Lung microvascular endothelial cell (primary cell): ENCODE measurements at places on chromosomes 2 and 18.

- DNase-seq: no peak
Observed at GRCh38 chr2:235852526-235852920, 315.7 kb downstream of the GBX2 start.

GRCh38 chr2:27518113-27518781 lies 21.6 kb downstream of the GCKR start:
- no peak for DNase-seq

DNA sequence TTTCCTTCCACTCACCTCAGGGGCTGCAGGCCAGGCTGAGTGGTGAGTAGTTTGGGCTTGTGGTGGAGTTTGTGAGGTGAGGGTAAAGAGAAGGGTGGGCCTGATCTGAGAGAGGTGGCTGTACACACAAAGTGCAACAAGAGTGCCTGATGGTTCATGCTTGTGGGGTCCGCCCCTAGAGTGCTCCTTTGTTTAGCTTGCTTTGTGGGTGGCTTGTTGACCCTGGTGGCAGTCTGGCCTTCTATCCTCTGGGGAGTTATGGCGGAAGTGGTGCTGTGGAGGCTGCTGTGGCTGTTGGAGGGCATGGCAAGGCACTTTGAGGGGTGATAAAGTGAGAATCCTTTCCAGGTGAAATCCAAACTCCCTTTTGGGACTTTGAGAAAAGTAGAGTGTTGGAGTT lies 10.6 kb downstream of the UBE2F start:
- no peak for DNase-seq

- no peak for DNase-seq
Observed at GRCh38 chr2:37742286-37742685, 70.8 kb upstream of the CDC42EP3 start.

GRCh38 chr18:47632970-47633635 lies 297.4 kb downstream of the SMAD2 start:
- no peak for DNase-seq

- no peak for DNase-seq
Observed at GRCh38 chr2:98804736-98805135, 73.8 kb upstream of the MGAT4A start.

GRCh38 chr2:42053791-42054701 lies 6.2 kb downstream of the PKDCC start:
- no peak for DNase-seq

DNA sequence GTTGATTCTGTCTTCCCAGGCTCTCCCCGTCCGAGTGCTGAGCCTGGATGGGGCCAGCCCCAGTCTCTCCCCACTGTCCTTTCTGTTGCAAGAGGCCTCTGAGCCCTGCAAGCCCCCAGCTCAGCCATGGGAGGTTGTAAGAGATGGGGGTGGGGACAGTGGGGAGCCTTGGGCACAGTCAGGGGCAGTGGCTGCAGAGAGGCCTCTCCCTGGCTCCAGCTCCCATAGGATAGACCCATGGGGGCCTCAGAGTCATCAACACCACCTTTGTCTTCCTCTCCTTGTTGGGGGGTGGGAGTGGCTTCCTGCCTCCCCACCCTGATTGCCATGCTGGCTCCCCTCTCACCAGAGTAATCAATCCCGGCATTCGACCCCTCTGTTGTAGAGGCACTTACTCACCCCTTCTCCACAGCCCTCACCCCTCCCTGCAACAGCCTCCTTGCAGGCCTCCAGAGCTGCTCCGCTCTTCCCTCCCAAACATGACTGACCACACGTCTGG lies 37.5 kb upstream of the NPAS2 start:
- DNase-seq: no peak

DNA sequence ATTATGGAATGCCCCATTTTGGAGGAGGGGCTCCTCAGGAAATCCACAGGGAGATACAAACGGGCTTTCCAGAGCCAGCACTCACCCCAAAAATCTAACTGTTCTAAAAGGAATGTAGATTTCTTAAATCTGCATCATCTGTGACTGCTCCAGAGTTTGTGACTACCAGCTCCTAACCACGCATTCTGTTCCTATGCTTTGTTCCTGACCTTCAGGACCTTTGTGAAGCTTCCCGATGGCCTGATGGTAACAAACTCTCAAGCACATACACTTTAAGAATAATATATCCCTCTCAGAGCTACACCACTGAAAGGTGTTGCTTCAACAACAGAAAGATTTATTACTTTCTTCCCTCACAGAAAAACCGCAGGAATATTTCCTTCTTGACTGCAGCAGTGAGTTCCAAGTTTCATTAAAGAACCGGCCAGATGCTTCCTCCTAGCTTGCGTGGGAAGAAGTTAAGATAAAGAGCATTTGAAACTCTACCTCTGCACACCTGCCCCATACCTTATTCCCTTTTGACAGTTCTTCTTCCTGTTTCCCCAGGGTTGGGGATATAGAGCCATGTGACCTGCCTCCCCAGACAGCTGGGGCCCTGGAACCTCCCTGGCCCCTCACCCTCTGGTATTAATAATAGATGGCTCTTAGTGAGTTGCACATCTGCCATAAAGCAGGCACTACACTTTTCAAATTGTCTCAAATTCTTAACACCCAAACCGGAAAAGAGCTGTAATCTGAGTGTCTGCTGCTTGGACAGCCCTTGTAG lies 40.2 kb upstream of the EML4 start:
- DNase-seq: no peak

GRCh38 chr2:23475036-23475435 lies 90.1 kb downstream of the KLHL29 start:
- DNase-seq: no peak

GRCh38 chr2:119234021-119235019 lies 10.7 kb downstream of the STEAP3 start:
- peak; percentile 68 for DNase-seq

- peak; percentile 39 for DNase-seq
Observed at GRCh38 chr2:80326214-80326613, 21.7 kb upstream of the LRRTM1 start.

DNA sequence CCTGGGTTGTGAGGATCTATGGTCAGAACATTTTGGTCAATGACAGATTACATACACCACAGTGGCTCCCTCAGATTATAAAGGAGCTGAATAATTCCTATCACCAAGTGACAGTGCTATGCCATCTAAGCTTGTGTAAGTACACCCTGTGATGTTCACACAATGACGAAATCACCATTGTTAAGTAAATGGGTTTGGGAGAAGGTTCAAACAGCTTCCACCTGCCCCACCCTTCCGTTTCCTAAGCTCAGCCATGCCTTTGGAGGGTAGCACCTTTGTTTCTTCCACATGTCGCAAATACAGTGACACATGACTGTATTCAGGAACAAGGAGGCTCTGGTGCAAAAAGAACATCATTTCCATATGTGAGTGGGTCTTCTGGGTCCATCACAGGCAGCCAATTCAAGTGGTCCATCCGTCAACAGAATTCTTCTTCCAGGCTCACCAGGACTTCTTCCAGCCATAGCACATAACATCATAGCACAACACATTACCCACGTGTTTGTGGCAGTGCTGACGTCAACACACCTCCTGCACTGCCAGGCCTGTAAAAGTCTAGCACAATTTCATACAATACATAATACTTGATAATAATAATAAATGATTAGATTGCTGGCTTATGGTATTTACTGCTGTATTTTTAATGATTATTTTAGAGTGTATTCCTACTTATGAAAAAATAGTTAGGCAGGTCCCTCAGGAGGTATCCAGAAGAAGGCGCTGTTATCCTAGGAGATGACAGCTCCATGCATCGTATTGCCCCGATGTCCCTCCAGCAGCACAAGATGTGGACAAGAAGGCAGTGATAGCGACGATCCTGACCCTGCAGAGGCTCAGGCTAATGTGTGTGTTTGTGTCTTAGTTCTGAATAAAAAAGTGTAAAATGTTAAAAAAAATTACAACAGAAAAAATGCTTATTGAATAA lies 264.8 kb downstream of the ANAPC1 start:
- DNase-seq: peak; percentile 25

GRCh38 chr18:42298759-42299675 lies 344.0 kb downstream of the PIK3C3 start:
- DNase-seq: peak; percentile 67

DNA sequence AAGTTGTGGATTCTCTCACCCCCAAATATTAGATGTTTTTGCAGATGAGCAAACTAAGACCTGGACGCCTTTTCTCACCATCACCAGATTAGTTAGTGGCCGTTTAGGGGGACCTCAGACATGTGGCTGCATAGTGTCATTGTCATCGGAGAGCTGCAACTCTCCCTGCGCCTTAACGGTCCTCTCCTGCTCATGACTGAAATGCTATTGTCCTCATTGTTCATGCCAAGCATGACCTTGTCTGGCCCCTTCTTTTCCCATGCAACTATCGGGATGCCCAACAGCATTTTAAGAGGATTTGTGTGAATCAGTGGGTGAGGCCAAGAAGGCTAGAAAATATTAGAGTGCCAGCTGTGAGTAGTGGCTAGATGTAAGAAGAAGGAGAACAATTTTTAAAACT lies 174.2 kb downstream of the SOCS6 start:
- DNase-seq: no peak

GRCh38 chr2:164554487-164554886 lies 66.8 kb downstream of the GRB14 start:
- DNase-seq: no peak

DNA sequence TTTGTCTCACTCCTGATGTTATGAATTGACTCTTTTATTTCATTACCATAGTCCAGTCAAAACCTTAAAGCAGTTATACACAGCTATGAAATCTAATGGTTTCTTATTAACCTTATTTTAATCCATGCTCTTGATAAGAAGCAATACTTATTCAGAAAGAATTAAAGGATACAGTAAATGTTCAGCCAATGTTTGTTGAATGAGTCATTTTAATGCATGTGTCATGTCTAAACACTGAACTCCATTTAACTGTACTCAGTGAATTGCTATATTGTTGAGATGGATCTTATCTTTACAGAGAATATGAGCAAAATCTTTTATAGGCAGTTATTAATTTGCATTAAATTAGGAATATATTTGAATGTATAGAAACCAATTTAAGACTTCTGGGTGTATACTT lies 135.1 kb upstream of the TFPI start:
- no peak for DNase-seq

DNA sequence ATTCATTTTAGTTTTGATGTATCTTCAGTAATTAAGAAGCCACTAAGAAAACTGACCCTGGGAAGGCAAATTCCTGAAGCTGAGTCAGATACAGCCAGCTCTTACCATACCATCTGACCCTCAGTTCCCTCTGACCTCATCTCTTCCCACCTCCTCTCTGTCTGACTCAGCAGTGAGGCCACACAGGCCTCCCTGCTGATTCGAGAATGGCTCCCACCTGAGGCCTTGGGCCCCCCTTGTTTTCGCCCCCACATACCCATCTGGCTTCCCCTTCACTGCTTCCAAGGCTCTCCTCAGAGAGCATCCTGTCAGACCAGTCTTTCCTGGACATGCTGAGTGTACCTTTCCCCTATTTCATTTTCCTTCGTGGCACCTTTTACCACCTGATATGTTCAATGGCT lies 71.0 kb upstream of the CYP1B1 start:
- peak; percentile 94 for DNase-seq

DNA sequence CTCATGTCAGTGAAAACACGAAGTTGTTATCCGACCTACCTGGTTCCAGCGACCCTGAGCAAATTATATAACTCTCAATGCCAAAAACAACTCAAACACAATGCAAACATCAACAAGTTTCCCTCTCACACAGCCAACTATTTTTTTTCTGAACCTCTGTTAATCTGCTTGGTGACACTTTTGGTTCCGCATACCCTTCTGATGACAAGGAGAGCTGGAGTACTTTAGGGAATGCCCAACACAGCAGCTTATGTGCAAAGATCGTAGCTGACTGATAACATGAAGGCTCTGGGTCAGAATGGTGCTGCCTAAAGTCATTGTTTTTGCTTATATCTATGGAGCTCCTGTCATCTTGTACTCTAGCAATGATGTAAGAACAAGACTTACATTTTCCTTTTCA lies 72.7 kb upstream of the CCDC68 start:
- DNase-seq: peak; percentile 75

DNA sequence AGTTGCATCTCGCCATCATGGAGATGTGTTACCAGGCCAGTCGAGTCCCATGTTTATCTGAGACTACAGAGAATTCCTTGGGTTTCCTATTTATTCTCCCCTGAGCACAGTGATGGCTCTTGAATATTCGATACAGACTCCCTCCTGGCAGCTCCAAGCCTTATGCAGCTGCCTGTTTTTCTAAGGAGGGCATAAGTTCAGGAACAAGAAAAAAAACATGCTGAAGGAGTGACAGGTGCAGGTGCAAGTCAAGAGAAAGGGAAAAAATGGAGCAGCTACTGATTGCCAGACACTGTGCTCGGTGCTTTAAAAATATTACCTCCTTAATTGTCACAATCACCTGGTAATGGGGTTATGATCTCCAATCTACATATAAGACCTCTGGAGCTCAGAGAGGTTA lies 177.2 kb upstream of the DPP10 start:
- no peak for DNase-seq

- no peak for DNase-seq
Observed at GRCh38 chr2:97781981-97782380, 68.6 kb downstream of the ZAP70 start.

- no peak for DNase-seq
Observed at GRCh38 chr2:235480614-235481013, 13.2 kb upstream of the AGAP1 start.

DNA sequence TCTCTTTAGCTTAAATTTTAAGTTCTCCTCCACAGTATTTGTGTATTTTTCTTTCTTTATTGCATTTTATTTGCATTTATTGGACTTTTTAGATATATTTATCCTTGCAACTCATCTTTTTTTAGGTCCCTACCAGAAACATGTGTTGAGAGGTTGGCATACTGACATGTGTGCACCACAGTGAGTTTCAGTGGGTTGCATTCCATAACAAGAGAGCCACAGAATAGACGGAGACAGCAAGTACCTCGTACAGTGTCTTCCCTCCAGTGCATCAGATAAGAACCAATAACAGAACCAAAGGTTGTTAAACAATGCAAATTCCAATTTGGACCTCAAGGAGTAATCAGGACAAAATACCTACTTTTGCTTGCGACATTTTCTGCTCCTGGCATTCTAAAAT lies 111.9 kb downstream of the DNAH7 start:
- DNase-seq: no peak

DNA sequence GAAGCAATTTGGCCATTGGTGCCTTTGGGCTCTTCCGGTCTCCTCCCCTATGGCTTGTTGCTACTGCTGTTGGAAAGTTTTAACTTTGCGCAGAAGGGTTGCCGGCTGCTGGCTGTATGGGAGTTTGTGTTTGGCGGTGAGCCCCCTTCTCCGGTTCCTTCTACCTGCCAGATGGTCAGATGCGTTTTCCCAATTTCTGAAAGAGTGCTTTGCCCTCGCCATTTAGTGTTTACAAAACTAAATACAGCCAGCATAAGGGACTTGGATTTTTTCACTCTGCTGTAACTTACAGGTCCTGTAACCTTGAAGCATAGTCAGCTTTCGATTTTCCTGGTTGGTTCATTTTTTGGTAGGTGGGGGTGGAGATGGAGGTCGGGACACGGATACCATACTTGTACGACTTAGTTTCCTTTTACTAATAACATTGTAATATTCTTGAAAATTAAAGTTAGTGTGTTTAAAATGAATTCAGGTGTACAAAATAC lies 604 bp downstream of the COQ10B start:
- peak; percentile 94 for DNase-seq
